PC-9 (cell line): ENCODE measurements at places on chromosomes 3 and 15. TPM values are rescaled to one million over a fixed set of nuclear protein-coding genes. Genes with fewer than 3 reads are reported as not detected.

Gene TIMP4
- 15.5 and 19.0 TPM in 2 replicates for total RNA-seq

DNA sequence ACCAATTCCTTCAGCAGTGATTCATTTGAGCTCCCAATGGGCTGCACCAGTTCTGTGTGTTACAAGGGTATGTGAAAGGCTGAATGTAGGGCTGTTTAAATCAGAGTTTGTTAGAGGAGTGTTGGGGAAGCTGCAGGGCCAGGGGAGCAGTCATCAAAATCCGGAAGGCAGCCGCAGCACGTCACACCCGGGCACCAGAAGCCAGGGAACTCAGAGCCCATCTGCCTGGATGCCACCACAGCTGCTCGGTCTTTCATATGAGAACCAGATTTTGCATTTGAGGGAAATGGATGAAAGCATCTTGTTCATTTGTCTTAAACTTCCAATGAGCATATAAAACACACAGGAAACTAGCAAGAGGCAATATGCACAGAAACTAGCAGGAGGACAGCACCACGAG lies 24.2 kb upstream of the NEO1 start:
- no peak for DNase-seq
- H3K4me3 ChIP-seq: no peak overlapping the region
- peaks cover 79% of the 10 kb centered on the region for H3K27me3 ChIP-seq
- H3K4me1 ChIP-seq: no peaks in the 10 kb centered on the region
- no peak overlapping the region for H3K27ac ChIP-seq

DNA sequence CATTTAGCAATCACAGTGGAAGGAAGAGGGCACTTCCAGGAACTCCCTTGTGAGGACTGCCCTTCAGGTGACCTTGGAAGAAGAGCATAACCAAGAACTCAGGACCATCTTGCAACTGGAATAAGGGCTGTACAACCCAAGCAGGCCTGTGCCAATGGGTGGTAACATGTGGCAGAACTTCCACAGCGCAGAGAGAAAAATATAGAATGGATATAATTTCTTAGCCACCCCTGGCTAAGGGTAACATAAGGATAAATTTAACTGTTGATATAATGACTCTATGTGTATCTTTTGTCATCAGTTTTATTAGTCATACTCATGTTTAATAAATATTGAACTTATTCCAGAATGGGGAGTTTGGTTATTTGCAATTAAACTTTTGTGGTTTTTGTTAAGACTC lies 13.4 kb upstream of the MFSD1 start:
- peaks cover 6% of the 10 kb centered on the region; the same call in 1 of the 2 replicates for H3K36me3 ChIP-seq
- peak overlapping the region; percentile 57 for H3K27ac ChIP-seq
- no peaks in the 10 kb centered on the region for H3K27me3 ChIP-seq
- no peak overlapping the region for H3K4me3 ChIP-seq

- peaks cover 25% of the 10 kb centered on the region for H3K4me1 ChIP-seq
- H3K27ac ChIP-seq: no peak overlapping the region
- H3K27me3 ChIP-seq: no peaks in the 10 kb centered on the region
- H3K4me3 ChIP-seq: no peak overlapping the region
- peak; percentile 55 for DNase-seq
Measured at GRCh38 chr3:185328324-185329004, 34.5 kb upstream of the MAP3K13 start.

DNA sequence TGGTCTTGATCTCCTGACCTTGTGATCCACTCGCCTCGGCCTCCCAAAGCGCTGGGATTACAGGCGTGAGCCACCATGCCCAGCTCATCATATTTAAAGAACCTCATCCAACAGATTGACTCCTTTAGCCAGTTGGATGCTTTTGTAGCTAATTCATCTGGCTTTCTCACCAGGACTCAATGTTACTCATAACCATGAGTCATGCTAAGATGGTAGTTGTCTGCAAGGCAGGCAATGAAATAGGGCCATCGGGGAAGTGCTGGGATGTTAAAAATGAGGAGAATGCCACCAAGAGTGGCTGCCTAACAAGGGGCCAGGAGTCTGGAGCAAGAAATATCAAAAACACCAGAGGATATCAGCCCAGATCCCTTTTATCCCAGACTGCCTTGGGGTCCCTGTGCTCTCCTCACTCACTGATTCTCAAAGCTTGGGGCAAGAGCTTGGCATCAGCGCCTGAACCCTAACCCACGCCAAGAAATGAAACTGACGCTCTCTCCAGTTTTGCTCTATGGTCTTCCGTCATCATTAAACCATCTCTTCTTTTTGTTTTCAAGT lies 7.4 kb upstream of the PCOLCE2 start:
- no peak overlapping the region for H3K4me3 ChIP-seq
- no peak for DNase-seq
- peaks cover 18% of the 10 kb centered on the region for H3K4me1 ChIP-seq
- peak overlapping the region; percentile 40 for H3K27ac ChIP-seq
- H3K36me3 ChIP-seq: no peaks in the 10 kb centered on the region

Gene TRAT1
- total RNA-seq: not detected in 2 replicates

- no peaks in the 10 kb centered on the region for H3K27me3 ChIP-seq
- no peaks in the 10 kb centered on the region for H3K4me1 ChIP-seq
- no peak for DNase-seq
- H3K27ac ChIP-seq: no peak overlapping the region
- H3K4me3 ChIP-seq: no peak overlapping the region
Measured at GRCh38 chr3:195226445-195226844, 44.5 kb downstream of the XXYLT1 start.

GRCh38 chr15:101539930-101540329 lies 50.4 kb upstream of the PCSK6 start:
- no peaks in the 10 kb centered on the region for H3K36me3 ChIP-seq
- H3K4me1 ChIP-seq: no peaks in the 10 kb centered on the region
- H3K27me3 ChIP-seq: no peaks in the 10 kb centered on the region

DNA sequence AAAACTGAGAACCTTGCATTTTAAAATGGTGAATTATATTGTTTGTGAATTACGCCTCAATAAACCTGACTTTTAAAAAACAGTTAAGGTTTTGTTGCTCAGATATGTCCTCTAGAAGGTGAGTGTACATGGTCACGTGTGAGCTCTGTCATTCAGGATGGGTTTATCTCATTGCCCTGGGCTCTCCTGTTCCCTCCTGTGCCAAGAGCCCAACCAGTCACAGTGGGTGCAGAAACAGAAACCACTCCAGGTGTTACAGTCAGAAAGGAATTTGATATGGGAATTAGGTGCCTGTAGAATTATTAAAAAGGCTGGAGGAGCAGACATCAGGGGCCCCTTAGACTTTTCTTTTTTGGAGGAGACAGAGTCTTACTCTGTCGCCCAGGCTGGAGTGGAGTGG lies 196.4 kb downstream of the STT3B start:
- H3K27me3 ChIP-seq: no peaks in the 10 kb centered on the region
- no peak for DNase-seq
- H3K4me1 ChIP-seq: no peaks in the 10 kb centered on the region
- H3K36me3 ChIP-seq: no peaks in the 10 kb centered on the region
- no peak overlapping the region for H3K27ac ChIP-seq

Gene DPP8
- total RNA-seq: 25.1 and 27.5 TPM in 2 replicates
